Hematopoietic multipotent progenitor cell (in vitro differentiated cells): ENCODE measurements at places on chromosomes 5 and 9.

GRCh38 chr5:176892663-176893062 lies 6.5 kb downstream of the HK3 start:
- no peak for DNase-seq

- DNase-seq = no peak
These were observed 20.6 kb upstream of the ANGPTL2 start for GRCh38 chr9:127142931-127143464.

- DNase-seq = no peak
These were observed 62.8 kb downstream of the C9orf50 start for GRCh38 chr9:129558063-129558550.

DNA sequence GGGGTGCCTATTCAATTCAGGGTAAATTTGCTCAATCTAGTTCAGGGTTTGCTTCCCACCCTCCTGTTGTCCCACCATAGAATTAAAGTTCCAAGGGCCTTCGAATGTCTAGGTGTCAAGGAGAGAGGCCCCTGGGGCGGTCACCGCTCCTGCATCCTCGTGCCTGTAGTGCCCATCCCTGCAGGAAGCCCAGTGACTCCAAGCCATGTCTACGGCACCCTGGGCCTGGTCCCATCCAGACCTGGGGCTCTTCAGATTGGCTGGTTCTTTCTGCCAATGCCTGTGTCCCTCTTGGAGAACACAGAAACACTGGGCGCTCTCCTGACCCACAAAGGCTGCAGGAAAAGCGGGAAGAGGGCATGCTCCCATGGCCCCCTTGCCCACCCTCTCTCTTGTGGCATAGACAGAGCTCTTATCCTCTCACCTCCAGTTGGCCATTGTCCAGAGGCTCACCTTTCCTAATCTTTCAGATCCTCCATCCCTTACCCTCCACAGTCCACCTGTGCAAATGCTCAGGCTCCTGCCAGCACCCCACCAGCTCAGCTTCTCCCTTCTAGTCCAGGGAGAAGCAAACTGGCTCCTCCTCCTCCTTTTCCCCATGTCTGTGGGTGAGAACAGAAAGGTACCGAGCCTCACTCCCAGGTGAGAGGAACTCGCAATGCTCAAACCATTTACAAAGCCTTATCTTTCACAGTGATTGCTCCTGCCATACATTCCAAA lies 253.0 kb upstream of the IRX2 start:
- no peak for DNase-seq

DNA sequence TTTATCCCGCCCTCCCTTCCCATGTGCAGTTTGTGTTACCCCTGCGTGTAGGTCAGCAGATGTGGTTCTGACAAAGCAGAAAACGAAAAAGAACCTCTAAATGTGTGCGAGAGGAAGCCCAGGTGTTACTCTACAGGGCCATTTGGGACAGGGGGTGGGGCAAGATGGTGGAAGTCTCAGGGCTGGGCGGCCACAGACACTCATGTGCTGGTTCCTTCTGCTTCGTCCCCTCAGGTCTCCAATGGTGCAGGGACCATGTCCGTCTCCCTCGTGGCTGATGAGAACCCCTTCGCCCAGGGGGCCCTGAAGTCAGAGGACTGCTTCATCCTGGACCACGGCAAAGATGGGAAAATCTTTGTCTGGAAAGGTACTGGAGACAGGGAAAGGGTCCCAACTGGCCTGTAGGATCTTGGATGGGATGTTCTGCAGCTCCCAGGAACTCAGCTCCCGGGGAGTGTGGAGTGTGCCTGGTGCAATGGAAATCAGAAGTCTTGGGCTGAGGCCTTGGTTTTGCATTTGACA lies 49.0 kb downstream of the GSN start:
- no peak for DNase-seq

- DNase-seq = no peak
These were observed 62.6 kb upstream of the DMAC1 start for GRCh38 chr9:7862170-7862569.

GRCh38 chr5:111834926-111835599 lies 78.1 kb upstream of the NREP start:
- no peak for DNase-seq

DNA sequence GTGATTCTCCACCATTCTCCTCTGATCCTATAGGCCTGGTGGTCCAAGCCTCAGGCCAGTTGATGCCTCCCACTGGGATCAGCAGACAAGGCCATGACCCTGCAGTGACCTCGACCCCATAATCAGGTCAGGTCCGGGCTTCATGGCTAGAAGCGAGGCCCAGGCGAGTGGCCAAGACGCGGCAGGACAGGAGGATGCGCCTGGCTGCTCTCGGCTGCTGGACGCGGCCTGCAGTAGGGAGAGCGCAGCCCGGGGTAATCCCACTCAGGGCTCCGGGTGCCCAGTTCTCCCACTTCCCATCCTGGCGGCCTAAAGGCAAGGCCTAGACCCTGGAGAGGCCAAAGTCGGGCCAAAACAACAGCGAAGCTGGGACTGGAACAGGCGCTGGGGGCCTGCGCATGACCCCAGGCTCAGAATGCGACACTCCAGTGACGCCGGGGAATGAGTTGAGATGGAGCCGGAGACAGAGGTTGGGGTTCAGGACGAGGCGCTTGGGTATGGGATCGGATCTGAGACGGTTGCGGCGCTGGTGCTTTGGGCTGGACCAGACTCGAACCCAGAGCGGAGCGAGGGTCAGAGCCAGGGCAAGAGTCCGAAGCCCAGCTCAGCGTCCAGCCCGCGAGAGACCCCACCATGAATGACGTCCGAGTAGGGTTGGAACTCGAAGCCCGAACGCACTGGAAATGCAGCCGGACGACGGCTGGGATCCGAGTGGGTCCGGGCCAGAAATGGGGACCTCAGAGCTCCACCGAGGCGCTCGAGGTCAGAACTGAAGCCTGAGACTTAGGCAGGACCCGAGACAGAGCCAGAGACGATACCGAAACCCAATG lies 3.2 kb downstream of the LHX6 start:
- DNase-seq = no peak

- DNase-seq = no peak
These were observed 106.6 kb downstream of the ADAMTS16 start for GRCh38 chr5:5246736-5247135.

DNA sequence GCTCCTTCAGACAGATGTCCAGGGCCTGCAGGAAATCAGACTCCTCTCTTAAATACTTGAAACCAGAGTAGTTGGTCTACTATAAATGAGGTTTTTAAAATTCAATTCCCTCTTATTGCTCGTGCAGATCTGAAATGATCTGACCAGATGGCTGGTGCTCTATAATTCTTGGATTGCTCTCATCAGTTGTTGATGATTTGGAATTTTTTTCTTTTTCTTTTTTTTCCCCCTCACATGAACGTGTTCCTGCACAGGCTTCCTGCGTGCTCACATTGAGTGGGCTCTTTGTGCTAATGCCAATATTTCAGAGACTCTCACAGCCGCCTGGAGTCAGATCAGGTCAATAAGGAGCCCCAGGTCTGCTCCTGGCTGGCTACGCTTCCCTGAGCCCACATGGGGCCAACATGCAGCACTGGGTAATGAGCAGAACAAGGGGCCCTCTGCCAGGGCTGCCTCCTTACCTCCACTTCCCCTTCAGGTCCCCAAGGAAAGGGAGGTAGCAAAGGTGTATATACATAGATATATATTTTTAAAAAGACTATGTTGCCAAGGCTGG lies 82.0 kb downstream of the SIL1 start:
- DNase-seq = no peak

DNA sequence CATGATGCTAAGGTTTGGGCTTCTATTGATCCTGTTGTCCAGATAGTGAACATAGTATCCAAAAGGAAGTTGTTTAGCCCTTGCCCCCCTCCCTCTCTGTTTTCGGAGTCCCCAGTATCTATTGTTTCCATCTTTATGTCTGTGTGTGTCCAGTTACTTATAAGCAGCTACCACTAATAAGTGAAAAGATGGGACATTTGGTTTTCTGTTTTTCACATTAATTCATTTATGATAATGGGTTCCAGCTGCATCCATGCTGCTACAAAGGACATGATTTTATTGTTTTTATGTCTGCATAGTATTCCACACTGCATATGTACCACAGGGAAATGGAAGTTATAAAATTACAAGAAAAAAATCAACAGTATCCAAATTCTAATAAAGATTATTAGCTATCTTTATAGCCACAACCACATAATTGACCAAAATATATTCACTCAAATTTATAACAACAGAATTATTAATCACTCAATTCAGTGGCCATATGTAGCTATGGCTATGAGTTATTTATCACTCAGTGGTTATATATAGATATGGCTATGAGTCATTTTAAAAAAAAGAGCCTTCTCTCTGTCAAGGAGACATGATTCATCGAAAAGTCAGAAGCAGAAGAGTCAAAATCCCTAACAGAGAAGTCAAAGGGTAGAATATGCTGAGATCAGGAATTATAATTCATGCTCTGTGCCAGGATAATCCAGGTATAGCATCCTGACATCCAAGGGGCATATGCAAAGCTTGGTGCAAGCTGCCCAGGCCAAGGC lies 367.5 kb downstream of the DEPDC1B start:
- DNase-seq = no peak

DNA sequence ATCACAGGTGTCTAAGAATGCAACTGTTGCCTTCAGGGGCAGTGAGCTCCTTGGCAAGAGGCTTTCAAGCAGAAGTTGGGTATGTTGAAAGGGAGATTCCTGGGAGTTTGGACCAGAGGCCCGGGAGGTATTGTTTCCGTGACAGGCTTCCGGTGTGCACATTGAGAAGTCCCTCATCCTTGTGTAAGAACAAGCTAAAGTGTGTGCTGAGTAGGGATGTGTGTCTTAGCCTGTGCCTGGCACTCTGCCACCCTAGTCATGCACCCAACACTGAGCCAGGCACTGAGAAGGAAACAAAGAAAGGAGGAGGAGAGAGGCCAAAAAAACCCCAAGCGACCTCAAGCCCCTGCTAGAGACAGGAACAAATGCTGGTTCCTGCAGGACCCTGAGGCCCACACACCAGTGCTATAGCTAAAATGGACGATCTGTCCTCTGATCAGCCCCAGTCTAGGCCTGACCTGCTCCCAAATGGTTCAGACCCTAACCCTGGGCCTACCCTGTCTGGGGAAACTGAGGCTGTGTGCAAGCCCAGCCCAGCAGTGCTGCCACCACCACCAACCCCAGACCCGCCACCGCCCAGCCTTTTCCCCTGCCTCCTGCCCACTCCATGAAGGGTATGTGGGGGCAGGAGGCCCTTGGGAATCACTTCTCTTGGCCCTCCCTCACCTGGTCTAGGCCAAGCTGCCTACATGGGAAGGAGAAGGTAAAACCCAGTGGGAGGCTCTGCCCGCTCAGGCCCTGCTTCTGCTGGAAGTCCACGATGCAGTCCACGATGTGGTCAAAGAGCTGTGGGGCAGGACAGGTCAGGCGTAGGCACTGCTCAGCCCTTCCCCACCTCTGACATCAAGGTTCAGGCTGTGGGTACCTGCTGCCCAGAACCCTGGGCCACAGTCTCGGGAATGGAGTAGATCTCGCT lies 12.6 kb downstream of the HK3 start:
- no peak for DNase-seq

GRCh38 chr5:160537116-160537515 lies 115.5 kb downstream of the PTTG1 start:
- no peak for DNase-seq
